ENCODE measurements at places on chromosomes 1 and 21. TPM values are rescaled to one million over a fixed set of nuclear protein-coding genes. Genes with fewer than 3 reads are reported as not detected.
A peak's percentile ranks its signal among the peaks of the same experiment; 100 is the strongest.

ALX3 gene
- not detected for total RNA-seq

FCMR gene
- total RNA-seq = 15.1 TPM

GBP2 gene
- 88.9 TPM for total RNA-seq

FAM177B gene
- total RNA-seq = 0.27 TPM

ATG4C gene
- total RNA-seq = 7.5 TPM

PDPN gene
- not detected for total RNA-seq

MAP1LC3C gene
- not detected for total RNA-seq

NEXN gene
- under 0.01 TPM for total RNA-seq

TBX19 gene
- total RNA-seq = 1.3 TPM

SPATA17 gene
- total RNA-seq = under 0.01 TPM

SPAG17 gene
- 0.81 TPM for total RNA-seq

LCE6A gene
- total RNA-seq = not detected

KIF21B gene
- total RNA-seq = 10.8 TPM

DNA sequence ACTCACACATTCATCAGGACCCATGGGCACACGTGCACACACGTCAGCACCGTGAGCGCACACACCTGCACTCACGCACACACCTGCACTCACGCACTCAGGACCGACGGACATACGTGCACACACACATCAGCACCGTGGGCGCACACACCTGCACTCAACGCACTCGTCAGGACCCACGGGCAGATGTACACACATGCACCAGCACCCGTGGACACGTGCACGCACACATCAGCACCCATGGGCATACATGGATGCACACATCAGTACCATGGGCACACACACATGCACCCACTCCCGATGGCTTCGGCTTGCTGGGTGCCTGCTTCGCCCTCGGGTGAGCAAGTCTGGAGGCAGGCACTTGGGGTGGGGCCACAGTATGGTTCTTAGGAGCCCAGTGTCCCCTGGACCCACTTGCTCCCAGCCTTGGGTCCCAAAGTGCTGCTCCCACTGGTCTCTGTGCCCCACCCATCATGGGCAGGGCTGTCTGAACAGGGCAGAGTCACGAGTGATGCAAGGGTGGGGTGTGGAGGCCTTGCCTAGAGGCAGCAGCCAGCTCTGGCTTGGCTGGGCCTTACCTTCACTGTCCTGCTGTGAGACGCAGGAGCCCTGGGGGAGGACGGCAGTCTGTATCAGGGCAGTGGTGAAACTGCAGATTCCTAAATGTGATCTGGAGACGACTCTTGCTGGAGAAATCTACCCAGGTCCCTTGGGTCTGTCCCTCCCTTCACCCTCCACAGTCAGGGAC, 49.8 kb downstream of the SKI start:
- DNase-seq = no peak

DNA sequence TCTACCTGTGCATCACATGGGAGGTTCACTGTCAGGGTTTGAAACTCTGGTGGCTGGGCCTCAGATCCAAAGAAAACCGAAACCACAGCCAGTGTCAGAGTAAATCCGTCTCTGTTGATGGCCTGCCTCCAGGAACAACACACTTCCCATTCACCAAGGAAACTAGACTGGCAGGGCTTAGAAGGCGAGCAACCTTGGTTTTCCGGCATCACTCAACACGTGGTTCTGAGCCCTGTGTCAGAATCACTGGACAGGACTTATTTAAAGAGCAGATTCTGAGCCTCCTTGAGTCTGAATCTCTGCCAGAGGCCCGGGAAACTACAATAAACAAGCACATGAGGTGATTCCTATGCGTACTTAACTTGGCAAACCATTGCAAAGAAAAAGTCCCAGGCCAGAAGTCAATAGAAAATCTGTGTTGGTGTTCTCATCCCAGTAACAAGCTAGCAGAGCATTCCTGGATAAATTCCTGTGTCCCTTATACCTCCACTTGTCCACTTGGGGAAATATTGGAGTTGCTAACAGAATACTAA, 70.0 kb downstream of the KCTD3 start:
- no peak for DNase-seq

- DNase-seq = no peak
These were observed 10.1 kb downstream of the SLC44A5 start for GRCh38 chr1:75600781-75601180.

GRCh38 chr1:44312399-44313196, 42.5 kb downstream of the ERI3 start:
- no peak for DNase-seq

DNA sequence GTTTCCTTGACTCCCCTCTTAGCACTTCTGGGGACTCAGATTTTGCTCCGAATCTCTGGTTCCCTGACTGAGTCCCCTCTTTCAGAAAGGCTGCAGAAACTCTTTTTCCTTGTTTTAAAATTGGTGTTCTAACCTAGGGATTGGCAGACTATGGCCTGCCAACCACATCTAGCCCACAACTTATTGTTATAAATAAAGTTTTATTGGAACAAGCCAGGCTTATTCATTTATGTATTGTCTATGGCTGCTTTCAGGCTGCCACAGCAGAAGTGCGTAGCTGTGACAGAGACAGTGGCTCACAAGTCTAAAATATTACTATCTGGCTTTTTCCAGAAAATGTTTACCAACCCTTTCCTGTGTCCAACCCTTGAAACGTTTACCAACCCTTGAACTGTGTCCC, 81.7 kb downstream of the IER5 start:
- no peak for DNase-seq

- no peak for DNase-seq
These were observed 2.7 kb downstream of the ARHGEF11 start for GRCh38 chr1:157042846-157043245.

GRCh38 chr21:31659286-31659535, 282 bp upstream of the SOD1 start:
- no peak for DNase-seq

DNA sequence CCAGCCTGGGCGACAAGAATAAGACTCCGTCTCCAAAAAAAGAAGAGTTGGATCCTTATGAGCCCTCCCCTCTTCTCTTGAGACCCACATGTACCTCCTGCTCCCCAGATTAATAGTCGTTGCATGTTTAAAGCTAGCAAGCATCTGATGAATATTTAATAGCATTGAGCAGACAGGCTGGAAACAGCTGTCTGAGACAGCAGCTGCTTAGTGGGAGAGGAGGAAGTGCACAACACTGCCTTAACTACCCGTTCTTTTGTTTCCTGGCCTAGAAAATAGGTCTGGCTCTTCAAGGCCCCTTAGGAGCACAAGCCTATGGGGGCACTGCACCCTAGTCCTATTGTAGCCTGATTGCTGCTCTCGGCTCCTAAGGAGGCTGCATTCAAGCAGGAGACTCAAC, 17.3 kb upstream of the TMEM39B start:
- DNase-seq = peak; percentile 12

- peak; percentile 42 for DNase-seq
These were observed 722 bp downstream of the TUT4 start for GRCh38 chr1:52552236-52552504.

DNA sequence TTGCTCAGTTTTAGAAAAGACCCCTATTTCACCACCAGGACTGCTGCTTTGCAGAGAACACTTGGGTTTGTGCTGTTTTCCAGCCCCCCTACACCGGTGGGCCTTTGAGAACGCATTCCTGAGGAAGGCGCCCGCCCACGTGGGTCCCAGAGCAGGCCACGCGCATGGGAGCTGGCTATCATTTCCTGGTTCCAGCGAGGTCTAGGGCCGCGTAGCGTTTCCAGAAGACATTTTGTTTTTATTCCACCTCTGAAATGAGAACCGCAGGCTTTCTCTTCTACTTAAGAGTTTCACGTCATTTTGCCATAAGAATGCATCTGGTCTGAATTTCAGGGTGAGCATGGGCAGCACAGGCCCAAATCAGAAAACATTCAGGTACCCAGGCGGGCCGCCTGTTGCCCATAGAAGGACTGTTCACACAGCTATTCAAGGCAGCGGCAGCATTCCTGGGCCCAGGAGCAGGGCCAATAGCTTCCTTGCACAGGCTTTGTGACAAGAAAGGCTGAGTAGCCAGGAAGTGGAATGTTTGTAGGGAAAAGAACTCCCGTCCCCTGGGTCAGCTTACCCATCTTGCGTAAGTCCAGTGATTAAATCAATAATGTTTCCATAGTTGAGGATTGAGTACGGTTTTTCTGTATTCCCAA, 1.4 kb upstream of the KLHL21 start:
- no peak for DNase-seq

GRCh38 chr1:2059290-2059953, 9.2 kb downstream of the PRKCZ start:
- DNase-seq = no peak

DNA sequence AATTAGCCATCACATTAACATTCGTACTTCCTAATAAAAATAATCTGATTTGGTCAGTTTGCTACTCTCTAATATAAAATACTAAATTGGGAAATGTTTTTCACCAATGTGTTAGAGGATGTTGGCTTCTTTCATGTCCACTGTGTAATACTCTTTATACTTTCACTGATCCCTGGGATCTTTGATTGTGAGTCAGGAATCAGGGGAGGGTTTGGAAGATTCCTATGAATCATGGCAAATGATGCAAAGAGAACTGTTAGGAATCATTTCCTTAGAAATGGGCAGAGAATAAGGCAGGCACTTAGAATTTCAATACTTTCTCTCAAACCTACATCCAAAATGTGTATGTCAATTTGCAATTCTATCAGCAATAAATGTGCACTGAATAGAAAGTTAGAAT, 31.0 kb downstream of the KRTAP24-1 start:
- DNase-seq = no peak

- DNase-seq = peak; percentile 58
These were observed 31.1 kb upstream of the MTF1 start for GRCh38 chr1:37890378-37891014.

- DNase-seq = no peak
These were observed 90.2 kb upstream of the CSF3R start for GRCh38 chr1:36572906-36573305.

GRCh38 chr1:202276081-202276715, 65.5 kb downstream of the UBE2T start:
- no peak for DNase-seq

DNA sequence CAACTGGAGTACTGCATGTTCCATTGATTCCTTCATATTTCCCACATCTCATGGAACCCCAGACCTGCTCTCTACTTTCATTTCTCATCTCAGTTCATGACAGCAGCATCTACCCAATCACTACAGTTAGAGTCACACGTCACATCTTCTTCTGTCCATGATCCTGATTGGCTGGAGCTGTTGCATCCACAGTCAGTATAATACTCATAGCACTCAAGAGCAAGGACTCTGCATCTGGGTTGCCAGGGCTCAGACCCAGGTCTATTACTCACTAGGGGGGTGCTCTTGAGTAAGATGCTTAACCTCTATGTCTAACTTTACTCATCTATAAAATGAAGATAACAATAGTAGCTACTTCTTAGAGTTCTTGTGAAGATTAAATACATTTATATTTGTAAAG, 4.4 kb upstream of the XPR1 start:
- DNase-seq = no peak

DNA sequence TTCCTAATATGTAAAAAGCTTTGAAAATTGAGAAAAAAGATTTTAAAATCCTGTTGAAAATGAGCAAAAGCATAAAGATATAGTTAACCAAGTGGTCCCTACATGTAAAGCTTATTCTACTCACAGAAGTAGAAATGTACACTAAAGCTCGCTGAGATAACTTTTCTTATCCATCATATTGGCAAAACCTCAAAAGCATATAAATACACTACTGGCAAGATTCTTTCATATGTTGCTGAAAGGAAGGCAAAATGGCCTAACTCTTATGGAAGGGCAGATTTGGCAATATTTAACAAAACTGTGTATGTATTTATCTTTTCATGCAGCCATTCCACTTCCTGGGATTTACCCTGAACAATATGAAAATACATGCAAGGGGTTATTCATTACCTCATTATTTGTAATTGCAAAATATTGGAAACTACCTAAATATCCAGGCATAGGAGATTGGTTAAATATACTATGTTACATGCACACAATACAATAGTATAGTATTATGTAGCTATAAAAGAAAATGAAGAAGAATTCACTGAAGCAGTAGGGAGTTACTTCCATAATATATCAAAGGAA, 43.2 kb upstream of the LYPLAL1 start:
- DNase-seq = no peak

DNA sequence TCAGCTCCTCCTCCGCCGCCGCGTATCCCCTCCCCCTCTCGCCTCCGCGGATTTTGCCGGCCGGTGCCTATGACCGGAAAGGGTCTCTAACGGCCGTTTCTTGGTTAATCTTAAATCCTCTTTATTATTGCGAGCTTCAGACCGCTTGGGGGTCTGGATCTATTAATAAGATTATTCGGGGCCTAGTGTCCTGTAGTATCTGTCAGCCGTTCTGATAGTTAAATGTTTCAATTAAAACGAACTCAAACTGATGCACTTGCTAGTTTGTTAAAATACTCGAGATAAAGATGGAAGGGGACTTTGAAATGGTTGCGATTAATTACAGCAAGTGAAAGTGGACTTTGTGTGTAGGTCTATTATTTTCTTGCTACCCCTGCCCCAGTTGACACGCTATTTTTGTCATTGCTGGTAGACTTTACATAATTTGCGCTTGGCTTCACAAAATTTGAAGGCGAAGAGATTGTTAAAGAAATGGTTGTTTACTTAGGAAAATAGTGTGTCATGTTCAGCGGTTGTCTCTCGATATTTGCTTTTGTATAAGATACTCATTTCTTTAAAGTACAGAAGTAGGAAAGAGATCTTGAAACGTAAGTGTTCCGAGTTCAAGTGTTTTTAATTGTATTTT, 779 bp downstream of the SON start:
- DNase-seq = no peak

DNA sequence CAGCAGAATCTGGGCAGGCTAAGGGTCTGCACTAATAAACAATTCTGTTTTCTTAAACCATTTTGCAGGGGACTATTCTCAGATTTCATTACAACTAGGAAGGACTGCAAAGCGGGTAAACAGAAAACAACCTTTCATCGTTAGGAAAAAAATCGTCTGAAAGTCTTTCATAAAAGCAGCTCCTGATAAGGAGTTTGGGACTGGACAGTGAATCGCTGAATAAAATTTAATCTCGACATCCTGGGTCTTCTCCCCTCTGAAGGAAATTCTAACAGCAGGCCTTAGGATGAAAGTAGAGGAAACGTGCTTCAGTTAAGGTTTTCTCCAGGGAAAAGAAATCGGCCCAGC, 471 bp upstream of the MTF2 start:
- no peak for DNase-seq

DNA sequence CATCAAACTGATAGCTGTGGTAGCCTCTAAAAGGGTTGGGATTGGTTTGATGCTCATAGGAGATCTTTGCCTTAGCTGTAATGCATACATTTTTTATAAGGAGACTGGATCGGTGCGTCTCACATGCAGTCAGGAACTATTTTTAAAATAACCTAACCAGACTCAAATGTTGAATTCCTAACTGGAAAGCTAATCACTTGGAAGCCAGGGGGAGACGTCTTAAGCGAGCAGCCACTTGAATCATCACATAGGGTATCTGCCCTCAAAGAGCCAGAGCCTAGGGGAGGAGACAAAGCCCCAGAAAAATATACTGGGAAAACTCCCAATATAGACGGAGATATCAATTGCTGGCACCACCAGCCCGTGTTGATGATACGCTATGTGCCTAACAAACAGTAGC, 61.7 kb upstream of the PUM1 start:
- no peak for DNase-seq

GRCh38 chr1:228160201-228160761, 5.3 kb upstream of the IBA57 start:
- DNase-seq = no peak
